Daoy (cell line): ENCODE measurements at places on chromosomes 6 and 20. TPM values are rescaled to one million over a fixed set of nuclear protein-coding genes. Genes with fewer than 3 reads are reported as not detected.

The PAK5 gene
- 0.46 TPM in 1 of 2 replicates, not detected in the other for total RNA-seq

The HLA-DOB gene
- total RNA-seq: 0.63 TPM in 1 of 2 replicates, not detected in the other

The BCAS1 gene
- not detected in 2 replicates for total RNA-seq

- DNase-seq: peak; percentile 71
Measured at GRCh38 chr6:153117986-153118879, 12.8 kb downstream of the RGS17 start.

DNA sequence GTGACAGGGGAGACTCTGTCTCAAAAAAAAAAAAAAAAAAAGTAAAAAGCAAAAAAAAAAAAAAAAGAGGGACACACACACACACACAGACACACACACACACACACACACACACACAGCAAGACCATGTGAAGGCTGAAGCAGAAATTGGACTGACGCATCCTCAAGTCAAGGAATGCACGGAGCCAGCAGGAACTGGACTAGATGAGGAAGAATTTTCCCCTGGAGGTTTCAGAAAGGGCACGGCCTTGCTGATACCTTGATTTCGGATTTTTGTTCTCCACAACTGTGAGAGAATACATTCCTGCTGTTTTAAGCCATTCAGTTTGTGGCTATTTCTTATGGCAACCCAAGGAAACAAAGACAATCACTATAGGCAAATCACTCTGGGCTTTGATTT is 176.9 kb upstream of the SALL4 start:
- DNase-seq: no peak

DNA sequence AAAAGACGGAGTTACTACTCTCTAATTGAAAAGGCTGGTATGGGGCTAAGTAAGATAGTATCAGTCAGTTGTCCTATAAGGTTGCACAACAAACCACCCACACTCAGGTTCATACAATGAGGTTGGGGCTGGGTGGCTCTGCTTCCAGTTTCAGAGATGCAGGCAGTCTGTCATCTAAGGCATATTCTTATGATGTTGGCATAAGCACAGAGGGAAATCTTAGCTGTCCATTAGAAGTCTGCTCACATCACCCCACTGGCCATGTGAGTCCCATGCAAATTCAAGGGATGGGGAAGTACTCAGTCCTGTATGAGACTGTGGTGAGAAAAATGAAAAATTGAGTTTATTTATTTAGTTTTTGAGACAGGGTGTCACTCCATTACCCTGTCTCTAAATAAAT is 118.6 kb downstream of the LAMP5 start:
- no peak for DNase-seq

The NHSL1 gene
- total RNA-seq: 2.2 and 4.2 TPM in 2 replicates

GRCh38 chr6:33170176-33171015 is 21.9 kb downstream of the COL11A2 start:
- no peak for DNase-seq

The ZBTB9 gene
- 7.5 and 9.0 TPM in 2 replicates for total RNA-seq

DNA sequence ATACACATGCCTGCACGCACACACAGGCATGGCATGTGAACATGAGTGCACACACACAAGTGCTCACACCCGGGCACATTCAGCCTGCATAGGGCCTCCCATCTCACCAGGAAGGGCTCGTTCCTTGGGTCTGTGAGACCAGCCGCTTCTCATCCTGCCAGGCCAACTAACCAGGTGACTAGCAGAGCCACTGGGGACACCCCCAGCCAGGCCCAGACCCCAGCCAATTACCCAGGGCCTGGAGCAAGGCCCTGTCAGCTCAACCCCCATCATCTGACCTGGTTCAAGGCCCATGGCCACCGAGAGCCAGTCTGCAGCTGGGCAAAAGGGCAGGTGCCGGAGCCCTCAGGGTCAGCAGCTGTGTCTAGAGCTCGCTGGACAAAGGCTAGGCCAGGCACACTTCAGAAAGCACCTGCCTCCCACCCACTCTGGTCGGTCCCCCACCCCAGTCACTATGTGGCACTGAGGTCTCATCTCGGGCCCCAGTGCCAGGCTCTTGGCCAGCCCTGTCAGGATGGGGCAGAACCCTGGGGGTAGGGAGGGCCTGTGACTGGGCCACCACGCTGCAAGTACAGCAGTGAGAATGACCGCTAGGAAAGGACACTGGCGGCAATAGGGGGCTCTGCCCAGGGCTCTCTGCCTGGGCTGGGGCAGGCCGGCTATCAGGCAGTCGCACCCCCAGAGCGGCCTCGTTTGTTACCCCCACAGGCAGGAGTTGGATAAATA is 26.8 kb upstream of the MRGBP start:
- DNase-seq: no peak

DNA sequence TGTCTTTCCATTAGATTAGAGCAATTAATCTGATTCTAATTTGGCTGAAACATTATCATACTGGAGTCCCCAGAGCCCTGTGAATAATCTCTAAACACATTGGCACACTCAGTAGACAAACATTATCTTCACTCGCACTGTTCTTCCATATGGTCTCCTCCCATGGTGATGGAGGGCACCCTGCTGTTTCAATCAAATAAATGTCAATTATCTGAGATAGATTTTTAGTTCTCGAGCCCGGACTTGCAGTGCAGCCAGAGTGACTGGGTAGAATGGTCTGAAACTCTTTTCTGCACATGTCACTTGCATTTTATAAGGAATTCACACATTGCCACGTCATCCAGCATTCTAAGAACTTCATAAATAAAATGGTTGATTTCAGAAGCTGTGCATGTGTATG is 90.6 kb upstream of the MAP3K7 start:
- DNase-seq: no peak

DNA sequence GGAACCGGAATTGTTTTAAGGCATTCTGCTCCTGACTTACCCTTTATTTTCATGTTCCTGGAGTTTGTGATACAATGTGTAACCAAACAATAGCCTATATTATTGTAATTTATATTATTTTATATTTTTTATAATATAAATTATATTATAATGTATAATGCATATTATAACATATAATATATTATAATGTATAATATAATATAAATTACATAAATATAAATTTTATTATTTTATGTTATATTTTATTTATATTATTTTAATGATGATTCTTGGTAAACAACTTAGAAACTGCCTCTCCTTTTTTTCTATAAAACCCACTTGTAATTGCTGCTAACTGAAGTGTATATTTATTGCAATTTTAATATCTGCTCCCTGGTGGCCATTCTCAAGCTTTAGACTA is 629.1 kb downstream of the MMUT start:
- DNase-seq: no peak

The BMP6 gene
- total RNA-seq: 0.34 and 0.80 TPM in 2 replicates

GRCh38 chr20:37406010-37406998 is 60.4 kb downstream of the SRC start:
- DNase-seq: peak; percentile 76

DNA sequence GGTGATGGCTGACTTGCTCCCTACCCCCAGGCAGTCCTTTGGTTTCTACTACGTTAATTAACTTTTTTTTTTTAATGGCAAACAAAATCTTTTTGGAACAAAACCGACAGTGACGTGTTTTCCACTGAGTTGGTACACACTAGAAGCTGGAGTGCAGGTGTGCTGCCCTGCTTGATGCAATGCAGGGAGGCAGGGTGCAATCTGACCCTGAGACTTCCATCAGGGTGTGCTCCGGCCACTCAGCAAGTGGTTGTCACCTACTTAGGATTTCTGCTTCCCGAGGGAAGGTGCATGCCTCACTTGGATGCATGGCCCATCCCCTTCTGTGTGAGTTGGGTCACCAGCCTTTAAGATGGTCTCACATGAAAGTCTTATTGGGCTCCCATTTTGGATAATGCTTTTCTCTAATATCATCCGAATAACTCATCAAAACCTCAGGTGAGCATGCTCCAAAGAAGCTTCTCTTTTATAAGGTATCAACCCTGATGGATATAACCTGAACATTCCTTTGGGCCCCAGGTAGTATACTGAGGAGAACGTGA is 14.0 kb downstream of the RREB1 start:
- no peak for DNase-seq

DNA sequence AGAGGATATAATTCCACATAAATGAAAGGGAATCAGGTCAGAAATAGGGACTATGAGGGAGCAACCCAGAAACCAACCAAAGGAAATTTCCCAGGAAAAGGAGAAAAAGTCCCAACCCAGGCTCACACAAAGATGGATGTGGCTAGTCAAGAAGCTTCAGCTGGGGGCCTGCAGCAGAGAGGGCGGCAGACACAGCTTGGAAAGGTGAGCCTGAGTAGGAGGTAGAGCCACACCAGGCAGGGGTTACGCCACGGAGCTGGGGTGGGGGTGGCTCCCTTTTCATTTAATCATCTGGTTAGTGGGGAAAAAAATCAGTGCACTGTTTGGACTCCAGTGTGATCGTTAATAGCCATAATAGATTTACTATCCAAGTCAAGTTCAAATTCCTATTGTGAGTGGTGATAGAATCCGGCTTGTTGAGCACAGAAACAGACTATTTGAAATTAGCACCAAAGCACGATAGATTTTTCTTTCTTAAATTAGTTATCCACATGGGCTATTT is 220.6 kb downstream of the TPBG start:
- no peak for DNase-seq

The ROMO1 gene
- total RNA-seq: 435 and 443 TPM in 2 replicates

DNA sequence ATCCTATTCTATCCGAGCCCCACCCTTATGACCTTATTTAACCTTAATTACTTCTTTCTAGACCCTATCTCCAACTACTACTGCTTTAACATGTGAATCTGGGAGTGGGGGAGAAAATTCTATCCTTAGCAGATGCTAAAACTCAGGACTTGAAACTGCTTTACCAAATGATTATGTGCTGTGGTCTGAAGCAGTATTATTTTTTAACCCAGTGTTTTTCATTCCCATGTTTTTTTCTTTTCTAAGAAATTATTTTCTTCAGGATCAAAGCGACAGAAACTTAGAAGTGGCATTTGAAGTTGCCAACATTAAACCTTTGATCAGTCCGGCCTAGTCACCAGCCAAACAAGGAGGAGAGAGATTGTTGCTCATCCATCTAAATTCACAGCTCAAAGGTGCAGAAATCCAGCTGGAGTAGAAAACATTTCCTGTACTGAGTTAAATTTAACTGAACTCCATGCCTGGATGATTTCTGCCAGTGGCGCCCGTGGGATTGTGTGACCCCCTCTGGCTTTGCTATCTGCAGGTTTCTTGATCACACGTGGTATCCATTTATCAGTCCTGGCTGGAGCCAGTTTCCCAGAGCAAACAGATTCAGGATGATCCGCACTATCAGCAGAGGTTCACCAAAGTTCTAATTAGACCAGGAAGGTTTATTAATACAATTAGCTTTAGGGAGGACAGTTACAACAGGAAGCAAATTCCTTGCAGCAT is 300.5 kb downstream of the PLCB1 start:
- DNase-seq: no peak

The SCAND1 gene
- total RNA-seq: 81.1 and 93.9 TPM in 2 replicates

- no peak for DNase-seq
Measured at GRCh38 chr6:140500849-140501248, 1126.4 kb upstream of the CITED2 start.

- DNase-seq: peak; percentile 23
Measured at GRCh38 chr6:152124429-152125074, 317.1 kb downstream of the ESR1 start.

GRCh38 chr20:50295762-50296449 is 105.3 kb downstream of the CEBPB start:
- DNase-seq: no peak
